Liver (tissue), 10 donors: ENCODE measurements at places on chromosomes 4 and X. TPM values are rescaled to one million over a fixed set of nuclear protein-coding genes. Genes with fewer than 3 reads are reported as not detected.

DNA sequence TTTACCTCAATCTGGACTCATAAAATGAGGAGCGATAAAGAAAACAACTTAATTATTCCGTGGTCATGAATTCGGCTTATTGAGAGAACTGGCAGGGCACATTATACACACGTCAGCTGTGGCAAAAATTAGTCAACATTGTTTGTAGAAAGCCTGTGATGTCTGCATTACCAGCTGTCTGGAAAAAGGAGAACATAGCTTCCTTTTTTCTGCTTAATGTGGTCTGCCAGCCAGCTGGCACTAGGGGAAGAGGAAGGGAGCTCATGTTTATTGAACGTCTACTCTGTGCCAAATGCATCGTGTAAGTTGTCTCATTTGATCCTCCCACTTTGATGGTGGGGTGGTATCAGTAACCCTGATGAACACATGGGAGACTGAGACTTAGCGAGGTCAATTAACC lies 367.6 kb downstream of the ARHGAP24 start:
- no peaks in the 10 kb centered on the region for H3K36me3 ChIP-seq
- H3K4me1 ChIP-seq, result no peaks in the 10 kb centered on the region
- DNase-seq, result no peak
- no peaks in the 10 kb centered on the region for H3K27me3 ChIP-seq
- no peak overlapping the region for H3K4me3 ChIP-seq

GRCh38 chrX:66200855-66201795 lies 37.1 kb downstream of the HEPH start:
- no peaks in the 10 kb centered on the region for H3K4me1 ChIP-seq
- H3K36me3 ChIP-seq, result no peaks in the 10 kb centered on the region
- no peak overlapping the region for H3K27ac ChIP-seq

RHOH gene
- 1.8 TPM for total RNA-seq

DNA sequence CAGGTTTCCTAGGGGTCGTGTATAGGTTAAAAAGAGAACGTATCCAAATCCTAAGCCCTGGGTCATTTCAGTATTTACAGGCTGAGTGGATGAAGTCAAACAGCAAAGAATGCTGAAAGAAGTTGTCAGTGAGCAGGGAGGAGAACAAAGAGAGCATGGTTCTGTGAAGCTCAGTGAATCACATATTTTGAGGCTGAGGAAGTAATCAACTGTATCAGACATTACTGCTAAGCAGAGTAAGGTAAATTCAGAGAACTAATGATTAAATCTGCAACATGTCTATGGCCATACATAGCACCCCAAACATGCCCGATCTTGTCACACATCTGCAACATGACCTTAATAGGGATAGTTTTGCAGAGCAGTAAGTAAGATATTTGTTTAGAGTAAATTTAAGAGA lies 1130.3 kb downstream of the RAPGEF2 start:
- H3K27ac ChIP-seq, result no peak overlapping the region
- DNase-seq, result no peak
- H3K36me3 ChIP-seq, result no peaks in the 10 kb centered on the region
- no peaks in the 10 kb centered on the region for H3K27me3 ChIP-seq

DNA sequence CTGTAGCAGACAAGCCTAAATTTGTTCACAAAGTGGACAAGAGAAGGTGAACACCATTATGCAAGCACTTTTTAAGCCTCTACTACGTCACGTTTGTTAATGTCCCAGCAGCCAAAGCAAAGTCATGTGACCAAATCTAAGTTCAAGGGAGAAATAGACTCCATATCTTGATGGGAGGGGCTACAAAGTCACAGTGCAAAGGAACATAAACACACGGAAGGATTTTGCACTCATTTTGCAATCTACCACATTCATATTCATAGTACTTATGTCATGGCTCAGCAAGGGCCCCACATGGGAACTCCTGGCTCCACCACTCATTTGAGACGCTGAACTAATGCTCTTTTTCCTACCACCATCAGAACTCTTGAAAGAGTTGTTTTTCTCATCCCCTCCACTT lies 139.0 kb upstream of the JADE1 start:
- no peaks in the 10 kb centered on the region for H3K36me3 ChIP-seq
- H3K4me3 ChIP-seq, result no peak overlapping the region
- H3K4me1 ChIP-seq, result no peaks in the 10 kb centered on the region
- no peaks in the 10 kb centered on the region for H3K27me3 ChIP-seq

DNA sequence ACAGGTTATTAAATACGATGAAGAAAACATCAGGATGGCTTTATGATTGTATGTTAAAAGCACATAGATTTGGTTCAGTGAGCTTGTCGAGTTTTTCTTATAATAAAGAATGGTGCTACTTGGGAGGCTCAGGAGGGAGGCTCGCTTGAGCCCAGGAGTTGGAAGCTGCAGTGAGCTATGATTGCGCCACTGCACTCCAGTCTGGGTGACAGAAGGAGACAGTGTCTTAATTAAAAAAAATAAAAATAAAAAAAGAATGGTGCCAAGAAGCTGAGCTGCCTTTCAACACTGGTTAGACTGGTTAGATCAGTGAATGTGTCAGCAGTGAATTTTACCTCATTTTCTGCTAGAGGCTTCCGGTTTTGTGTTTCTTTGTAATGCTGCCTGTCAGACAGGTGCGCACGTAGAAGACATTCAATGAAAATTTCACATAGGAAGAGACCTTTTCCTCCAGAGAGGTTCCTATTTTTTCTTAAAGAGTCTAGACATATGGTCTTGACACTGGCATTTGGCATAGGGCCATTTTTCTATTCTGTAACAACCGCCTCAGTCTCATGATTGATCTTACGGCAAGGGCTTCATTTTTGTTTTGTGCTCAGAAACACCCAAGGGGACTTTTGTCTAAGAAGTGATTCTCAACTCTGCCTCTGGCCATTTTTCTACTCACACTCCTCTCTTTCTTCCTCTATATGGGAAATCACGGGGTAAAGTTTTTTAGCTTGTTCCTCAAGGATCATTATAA lies 15.0 kb upstream of the ARSF start:
- no peaks in the 10 kb centered on the region for H3K36me3 ChIP-seq
- DNase-seq, result no peak
- H3K27me3 ChIP-seq, result no peaks in the 10 kb centered on the region
- H3K27ac ChIP-seq, result no peak overlapping the region

- H3K27me3 ChIP-seq, result no peaks in the 10 kb centered on the region
- H3K27ac ChIP-seq, result no peak overlapping the region
- H3K4me3 ChIP-seq, result no peak overlapping the region
- H3K4me1 ChIP-seq, result peaks cover 3% of the 10 kb centered on the region
- DNase-seq, result no peak
- no peaks in the 10 kb centered on the region for H3K36me3 ChIP-seq
These were observed 1057.9 kb upstream of the DIAPH2 start for GRCh38 chrX:95626748-95627147.

VEGFC gene
- total RNA-seq, result 0.65 TPM

OCIAD1 gene
- 52.4 TPM for total RNA-seq
